ENCODE measurements at places on chromosomes 4 and X.

DNA sequence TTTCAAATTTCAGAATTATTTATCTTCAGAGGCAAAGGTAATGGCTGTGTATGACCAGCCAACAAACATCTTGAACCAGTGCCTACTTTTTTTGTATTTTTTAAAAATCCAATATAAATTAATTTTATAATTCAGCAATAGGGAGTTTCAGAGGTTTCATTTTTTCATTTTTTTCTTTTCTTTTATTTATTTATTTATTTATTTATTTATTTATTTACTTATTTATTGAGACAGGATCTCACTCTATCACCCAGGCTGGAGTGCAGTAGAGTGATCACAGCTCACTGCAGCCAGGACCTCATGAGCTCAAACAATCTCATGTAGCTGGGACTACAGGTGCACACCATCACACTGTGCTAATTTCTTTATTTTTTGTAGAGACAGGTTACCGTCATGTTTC is 250.5 kb downstream of the TMEM47 start:
- no peak for DNase-seq

DNA sequence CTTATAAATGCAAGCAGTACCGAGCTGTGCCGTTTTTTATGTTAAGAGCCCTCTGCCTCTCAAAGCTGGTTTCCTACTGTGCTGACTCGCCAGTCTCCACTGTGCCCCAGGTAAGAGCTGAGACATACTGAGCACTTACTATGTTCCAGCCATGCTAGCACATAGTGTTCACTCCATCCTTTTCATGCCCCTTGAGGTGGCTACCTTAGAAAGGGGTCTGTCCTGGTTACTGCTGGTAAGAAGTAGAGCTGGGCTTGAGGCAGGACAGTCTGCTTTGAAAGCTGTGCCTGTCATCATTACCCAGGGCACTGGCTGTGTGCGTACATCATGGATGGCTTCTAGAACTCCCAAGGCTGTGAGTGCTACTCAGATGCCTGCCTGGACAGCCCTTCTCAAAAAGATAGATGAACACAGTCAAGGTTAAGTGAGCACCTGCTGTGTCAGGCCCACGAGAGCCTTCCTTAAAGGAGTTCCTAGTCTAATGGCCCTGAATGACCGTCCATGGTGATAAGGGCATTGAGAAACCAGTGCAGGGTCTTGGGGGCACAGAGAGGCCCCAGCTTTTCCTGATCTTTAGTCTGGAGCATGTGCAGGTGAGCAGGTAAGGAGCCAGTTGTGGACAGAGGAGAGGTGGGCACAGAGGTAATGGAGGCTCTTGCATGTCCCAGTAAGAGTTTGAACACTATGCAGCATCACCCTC is 1.6 kb downstream of the STK32B start:
- no peak for DNase-seq

- no peak for DNase-seq
Observed at GRCh38 chrX:150846130-150846529, 52.3 kb downstream of the CD99L2 start.

- no peak for DNase-seq
Observed at GRCh38 chr4:82930848-82931755, 30.6 kb downstream of the THAP9 start.

GRCh38 chr4:6334203-6334887 is 64.7 kb downstream of the WFS1 start:
- no peak for DNase-seq

- no peak for DNase-seq
Observed at GRCh38 chr4:155494037-155494718, 117.4 kb upstream of the MAP9 start.

- no peak for DNase-seq
Observed at GRCh38 chr4:123833171-123833643, 436.6 kb downstream of the SPRY1 start.

DNA sequence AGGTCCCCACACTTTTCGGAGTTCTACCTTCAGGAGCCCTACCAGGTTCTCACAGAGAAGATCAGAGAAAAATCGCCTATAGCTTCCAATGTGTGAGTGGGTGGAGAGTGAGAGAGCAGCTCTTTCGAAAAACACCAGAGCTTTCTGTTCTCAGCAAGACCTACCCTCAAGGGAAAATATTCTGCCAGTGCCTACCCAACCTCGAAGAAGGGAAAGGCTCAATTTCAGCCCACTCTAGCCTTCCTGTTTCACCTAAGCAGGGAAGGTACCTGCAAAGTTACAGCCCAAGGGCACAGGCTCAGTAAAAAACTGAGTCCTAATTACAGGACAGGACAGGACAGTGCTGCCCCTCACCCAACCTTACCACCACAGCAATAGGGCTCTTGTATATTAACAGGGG is 104.0 kb upstream of the WDR17 start:
- no peak for DNase-seq

DNA sequence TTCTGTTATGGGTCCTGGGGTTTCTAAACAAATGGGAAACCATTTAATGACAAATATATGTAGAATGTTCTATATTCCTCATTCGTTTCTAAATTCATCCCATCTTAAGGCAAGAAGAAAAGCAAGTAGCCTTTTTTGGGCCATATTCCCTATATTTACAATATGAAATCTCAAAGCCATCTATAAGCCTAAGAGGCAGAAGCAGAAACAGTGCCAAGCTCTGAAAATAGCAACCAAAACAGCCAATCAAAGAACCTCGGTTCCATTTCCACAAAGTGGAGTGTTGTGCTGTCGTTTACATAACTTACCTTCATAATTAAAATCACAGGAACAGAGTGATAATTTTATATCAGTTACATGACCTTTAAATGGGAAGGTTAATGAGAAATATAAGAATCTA is 330.6 kb upstream of the GATB start:
- no peak for DNase-seq

DNA sequence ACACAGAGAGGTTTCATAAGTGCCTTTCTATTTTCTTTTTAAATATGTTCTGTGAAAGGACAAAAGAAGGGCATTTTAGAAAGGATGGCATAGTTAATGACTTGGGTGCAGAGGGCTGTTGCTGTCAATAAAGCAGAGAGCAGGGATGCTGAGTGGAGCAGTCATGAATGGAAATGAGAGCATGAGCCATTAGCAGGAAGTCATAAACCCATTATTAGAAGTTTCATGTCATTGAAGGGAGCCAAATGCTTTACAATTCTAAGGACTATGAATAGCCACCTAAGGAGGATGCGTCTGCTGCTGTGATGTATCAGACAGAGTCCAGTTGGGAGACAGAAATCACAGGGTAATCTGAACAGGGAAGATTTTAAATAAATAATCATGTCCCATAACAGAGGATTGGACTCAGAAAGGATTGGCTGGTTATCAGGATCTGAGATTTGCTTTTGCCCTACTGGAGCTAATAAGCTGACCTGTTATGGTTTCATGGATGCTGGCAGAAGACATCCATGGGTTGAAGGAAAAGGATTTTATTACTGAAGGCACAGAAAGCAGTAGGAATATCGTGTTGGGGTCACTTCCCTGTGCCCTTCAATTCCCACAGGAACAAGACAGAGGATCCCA is 47.5 kb upstream of the WDR19 start:
- no peak for DNase-seq

- DNase-seq = no peak
Observed at GRCh38 chr4:142091085-142091513, 454.7 kb downstream of the IL15 start.

- no peak for DNase-seq
Observed at GRCh38 chr4:88054229-88054628, 46.8 kb downstream of the PKD2 start.

GRCh38 chr4:154877110-154877760 is 96.2 kb downstream of the RBM46 start:
- DNase-seq = no peak

All from Peyer's patch (tissue), 4 donors.